ENCODE measurements at places on chromosomes 16 and 17. TPM values are rescaled to one million over a fixed set of nuclear protein-coding genes. Genes with fewer than 3 reads are reported as not detected.

- no peaks in the 10 kb centered on the region for H3K4me1 ChIP-seq
- no peak overlapping the region for H3K27ac ChIP-seq
- H3K4me3 ChIP-seq = no peak overlapping the region
- peak; percentile 53 for DNase-seq
- no peaks in the 10 kb centered on the region for H3K27me3 ChIP-seq
- no peaks in the 10 kb centered on the region for H3K36me3 ChIP-seq
These were observed 25.3 kb upstream of the KSR1 start for GRCh38 chr17:27430882-27431491.

GRCh38 chr17:28497931-28498330 is 8.2 kb upstream of the FOXN1 start:
- DNase-seq = peak; percentile 81
- H3K36me3 ChIP-seq = no peaks in the 10 kb centered on the region
- H3K4me1 ChIP-seq = peaks cover 14% of the 10 kb centered on the region
- H3K4me3 ChIP-seq = no peak overlapping the region

- H3K27me3 ChIP-seq = no peaks in the 10 kb centered on the region
- DNase-seq = no peak
- H3K4me1 ChIP-seq = no peaks in the 10 kb centered on the region
- no peak overlapping the region for H3K27ac ChIP-seq
These were observed 365.4 kb downstream of the XYLT1 start for GRCh38 chr16:17105239-17105797.

DNA sequence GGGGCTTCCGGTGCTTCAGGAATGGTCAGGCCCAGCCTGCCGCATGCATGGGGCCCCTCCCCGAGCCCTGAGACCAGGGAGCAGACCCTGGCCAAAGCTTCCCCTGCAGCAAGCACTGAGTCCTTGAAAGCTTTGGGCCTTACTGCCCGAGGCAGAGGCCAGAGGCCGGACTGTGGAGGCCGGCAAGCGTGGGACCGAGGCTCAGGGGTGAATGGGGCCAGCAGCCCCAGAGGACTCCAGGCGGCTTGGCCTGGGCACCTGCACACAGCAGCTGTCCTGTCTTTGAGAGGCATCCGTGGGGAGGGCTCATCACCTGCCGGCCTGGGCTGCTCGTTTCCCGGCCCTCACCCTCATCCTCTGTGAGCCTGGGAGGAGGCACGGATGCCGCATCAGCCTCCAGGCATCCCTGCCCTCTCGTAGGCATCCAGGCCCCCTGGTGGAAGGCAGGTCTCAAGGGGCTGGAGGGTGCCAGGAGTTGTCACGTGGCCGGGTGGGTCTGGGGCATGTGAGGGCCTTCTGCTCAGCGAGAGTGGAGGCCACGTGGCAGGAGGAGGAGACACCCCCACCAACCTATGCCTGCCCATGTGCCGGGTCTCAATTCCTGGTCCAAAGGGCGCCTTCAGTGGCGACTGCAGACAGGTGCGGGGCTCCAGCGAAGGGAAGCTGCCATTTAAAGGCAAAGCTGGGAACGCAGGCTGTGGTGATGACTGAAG is 31.4 kb downstream of the CACNA1H start:
- H3K36me3 ChIP-seq = no peaks in the 10 kb centered on the region
- H3K4me1 ChIP-seq = peaks cover 47% of the 10 kb centered on the region
- no peaks in the 10 kb centered on the region for H3K27me3 ChIP-seq
- H3K27ac ChIP-seq = peak overlapping the region; percentile 76
- H3K4me3 ChIP-seq = no peak overlapping the region

Gene VAT1L
- total RNA-seq = 1.2 TPM

- no peak overlapping the region for H3K27ac ChIP-seq
- DNase-seq = peak; percentile 38
- peaks cover 8% of the 10 kb centered on the region for H3K4me1 ChIP-seq
- H3K27me3 ChIP-seq = no peaks in the 10 kb centered on the region
These were observed 55.2 kb downstream of the MSI2 start for GRCh38 chr17:57311281-57312216.

DNA sequence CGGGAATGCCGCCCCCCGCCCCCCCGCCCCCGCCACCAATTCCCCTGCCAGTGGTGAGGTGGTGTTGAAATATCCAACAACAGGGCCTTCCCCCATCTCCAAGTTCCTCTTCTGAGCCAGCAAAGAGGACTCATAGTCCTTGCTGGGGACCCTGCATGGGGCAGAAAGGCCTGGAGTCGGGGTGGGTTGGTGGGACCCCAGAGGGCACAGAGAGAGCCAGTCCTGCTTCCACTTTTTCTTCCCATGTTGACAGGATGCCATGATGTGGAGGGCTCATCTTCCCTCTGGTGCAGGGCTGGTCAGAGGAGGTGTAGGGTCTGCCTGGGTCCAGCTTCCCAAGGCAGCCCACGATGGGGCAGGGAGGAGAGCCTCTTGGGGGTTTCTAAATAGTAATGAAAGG is 49.0 kb upstream of the PIK3R6 start:
- H3K4me3 ChIP-seq = no peak overlapping the region
- no peaks in the 10 kb centered on the region for H3K36me3 ChIP-seq
- no peak for DNase-seq
- H3K27me3 ChIP-seq = peaks cover 2% of the 10 kb centered on the region

GRCh38 chr16:50185005-50185505 is 31.9 kb downstream of the TENT4B start:
- H3K27ac ChIP-seq = peak overlapping the region; percentile 29
- H3K36me3 ChIP-seq = no peaks in the 10 kb centered on the region
- no peaks in the 10 kb centered on the region for H3K27me3 ChIP-seq
- no peak overlapping the region for H3K4me3 ChIP-seq
- DNase-seq = peak; percentile 39

GRCh38 chr17:8162233-8162996 is at the start of gene VAMP2:
VAMP2 (minus strand) TSS chr17:8162948; CDS start chr17:8162879, 69 bp downstream.
- H3K4me1 ChIP-seq = peaks cover 57% of the 10 kb centered on the region

- H3K27me3 ChIP-seq = no peaks in the 10 kb centered on the region
These were observed 129.7 kb upstream of the GSE1 start for GRCh38 chr16:85483424-85483823.

Gene KRTAP9-8
- not detected for total RNA-seq

GRCh38 chr17:40025991-40026815 is 11.0 kb downstream of the CSF3 start:
- H3K27ac ChIP-seq = no peak overlapping the region
- H3K36me3 ChIP-seq = peaks cover 64% of the 10 kb centered on the region
- no peak overlapping the region for H3K4me3 ChIP-seq
- no peaks in the 10 kb centered on the region for H3K27me3 ChIP-seq
- DNase-seq = no peak
- H3K4me1 ChIP-seq = peaks cover 58% of the 10 kb centered on the region

Gene TBC1D3E
- not detected for total RNA-seq

Gene PDILT
- total RNA-seq = 34.8 TPM

Gene HIGD1B
- total RNA-seq = not detected

- peaks cover under 1% of the 10 kb centered on the region for H3K4me1 ChIP-seq
- H3K27ac ChIP-seq = no peak overlapping the region
- H3K27me3 ChIP-seq = peaks cover 9% of the 10 kb centered on the region
- no peak for DNase-seq
- no peak overlapping the region for H3K4me3 ChIP-seq
These were observed 9.2 kb downstream of the DNAH17 start for GRCh38 chr17:78567991-78568390.

Gene COPZ2
- total RNA-seq = 8.2 TPM

GRCh38 chr16:13394488-13394887 is 493.1 kb downstream of the SHISA9 start:
- DNase-seq = no peak
- H3K27me3 ChIP-seq = no peaks in the 10 kb centered on the region
- H3K4me3 ChIP-seq = no peak overlapping the region

- no peak overlapping the region for H3K4me3 ChIP-seq
- no peak for DNase-seq
- H3K27ac ChIP-seq = no peak overlapping the region
- H3K27me3 ChIP-seq = no peaks in the 10 kb centered on the region
- no peaks in the 10 kb centered on the region for H3K36me3 ChIP-seq
These were observed 11.7 kb downstream of the CFAP52 start for GRCh38 chr17:9587969-9588656.

Gene ZPBP2
- total RNA-seq = not detected

DNA sequence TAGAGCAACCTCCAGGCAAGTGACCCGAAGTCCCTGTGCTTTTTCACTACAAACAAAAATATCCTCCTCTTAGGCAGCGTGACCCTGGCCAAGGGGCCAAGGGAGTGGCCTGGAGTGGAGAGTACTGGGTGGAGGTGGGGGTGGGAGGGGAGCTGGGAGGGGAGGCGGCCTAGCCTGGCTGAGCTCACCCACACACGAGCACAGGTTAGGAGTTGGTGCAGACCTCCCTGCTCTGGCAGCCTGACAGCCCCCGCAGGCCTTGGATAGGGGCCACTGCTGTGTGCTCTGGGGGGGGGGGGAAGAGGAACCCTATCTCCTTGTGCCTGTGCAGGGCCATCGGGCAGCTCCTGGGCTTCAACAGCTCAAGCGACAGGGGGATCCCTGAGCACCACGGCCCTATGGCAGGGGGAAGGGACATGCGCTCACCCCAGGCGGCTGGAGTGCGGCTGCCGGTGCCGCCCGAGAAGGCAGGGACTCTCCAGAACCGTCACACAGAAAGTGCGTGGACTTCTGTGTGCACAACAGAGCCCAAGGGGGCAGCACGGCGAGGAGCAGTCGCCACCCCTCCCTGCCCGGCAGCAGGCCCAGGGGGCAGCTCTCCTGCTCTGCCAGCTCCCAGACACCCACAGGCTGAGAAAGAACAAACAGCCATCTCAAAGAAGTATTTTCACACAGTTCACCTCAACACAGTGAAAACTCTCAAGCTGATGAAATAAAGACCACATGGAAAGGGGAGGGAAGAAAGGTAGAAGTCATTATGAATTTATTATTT is 13.3 kb downstream of the SLC16A3 start:
- peak overlapping the region; percentile 1 for H3K4me3 ChIP-seq
- no peaks in the 10 kb centered on the region for H3K27me3 ChIP-seq
- peak; percentile 60 for DNase-seq
- H3K27ac ChIP-seq = peak overlapping the region; percentile 85

Gene STH
- not detected for total RNA-seq

DNA sequence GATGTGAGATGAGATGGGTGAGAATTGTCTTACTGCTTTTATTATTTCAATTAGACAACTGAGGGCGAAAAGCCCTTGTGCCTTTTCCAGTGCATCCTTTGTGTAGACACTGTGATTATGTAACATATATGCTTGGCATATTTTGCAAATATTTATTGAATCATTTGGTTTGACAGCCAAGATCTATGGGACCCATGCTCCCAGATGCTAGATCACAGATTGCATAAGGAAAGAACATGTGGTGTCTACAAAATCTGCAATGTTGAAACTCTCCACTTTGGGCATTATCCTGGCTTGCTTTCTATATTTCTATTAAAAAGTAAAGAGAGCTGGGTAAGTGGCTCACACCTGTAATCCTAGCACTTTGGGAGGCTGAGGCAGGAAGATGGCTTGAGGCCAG is 4.8 kb upstream of the COG1 start:
- no peak overlapping the region for H3K4me3 ChIP-seq
- peaks cover 38% of the 10 kb centered on the region for H3K4me1 ChIP-seq
- H3K36me3 ChIP-seq = no peaks in the 10 kb centered on the region

DNA sequence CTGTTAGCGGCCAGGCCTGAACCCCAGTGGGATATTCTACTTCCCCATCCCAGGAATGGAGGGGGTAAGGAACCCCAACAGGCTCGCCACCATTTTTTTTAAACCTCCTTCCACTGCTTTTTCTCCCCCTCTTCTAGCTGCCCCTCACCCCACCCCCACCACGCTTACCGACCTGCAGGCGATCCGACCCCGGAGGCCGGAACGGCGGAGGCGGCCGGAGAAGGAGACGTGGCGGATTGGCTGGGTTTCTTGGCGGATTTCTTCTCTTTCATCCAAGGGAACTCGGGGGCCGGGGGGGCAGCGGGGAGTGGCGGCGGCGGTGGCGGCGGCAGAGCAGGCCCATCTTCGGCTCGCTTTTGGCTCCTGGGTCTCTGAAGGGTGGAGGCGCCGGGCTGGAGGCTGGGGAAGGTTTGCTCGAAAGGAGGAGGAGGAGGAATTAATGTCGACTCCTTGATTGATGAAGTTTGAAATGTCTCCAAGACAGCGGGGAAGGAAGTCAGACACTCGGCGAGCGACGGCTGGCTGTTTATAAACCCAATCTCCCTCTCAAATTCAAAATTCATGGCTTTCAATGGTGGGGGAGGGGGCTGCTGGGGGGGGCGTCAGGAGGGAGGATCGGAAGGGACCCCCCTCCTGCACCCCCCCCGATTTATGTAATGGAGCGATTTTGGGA is 424 bp downstream of the HOXB2 start:
- H3K27ac ChIP-seq = peak overlapping the region; percentile 90
- peaks cover 14% of the 10 kb centered on the region for H3K4me1 ChIP-seq
- peak; percentile 94 for DNase-seq
- no peaks in the 10 kb centered on the region for H3K36me3 ChIP-seq
- H3K4me3 ChIP-seq = peak overlapping the region; percentile 75

Gene CSH1
- total RNA-seq = not detected

Data from stomach (tissue), 19 donors.